ENCODE measurements at places on chromosomes 2 and 18. TPM values are rescaled to one million over a fixed set of nuclear protein-coding genes. Genes with fewer than 3 reads are reported as not detected.

- no peak for DNase-seq
Observed at GRCh38 chr2:45713136-45713535, 61.7 kb downstream of the PRKCE start.

- DNase-seq, result no peak
Observed at GRCh38 chr2:180374502-180375281, 367.6 kb upstream of the CWC22 start.

DNA sequence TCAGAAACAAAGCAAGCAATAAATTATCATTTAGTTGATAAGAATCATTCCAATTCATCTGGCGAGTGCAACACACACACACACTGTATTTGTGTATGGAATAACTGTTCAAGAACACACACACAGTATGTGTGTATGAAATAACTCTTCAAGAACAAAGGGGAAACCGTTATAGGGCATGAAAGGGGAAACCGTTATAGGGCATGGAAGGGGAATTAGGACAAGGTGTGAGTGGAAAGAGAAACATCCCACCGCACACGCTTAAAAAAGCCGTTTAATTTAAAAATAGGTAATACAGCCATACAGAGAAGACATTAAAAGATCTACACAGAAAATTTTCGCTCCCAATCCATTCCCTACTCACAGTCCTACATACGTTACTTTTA lies 607 bp upstream of the TSN start:
- no peak for DNase-seq

GRCh38 chr2:138373993-138374408 lies 127.6 kb upstream of the SPOPL start:
- DNase-seq, result no peak

DNA sequence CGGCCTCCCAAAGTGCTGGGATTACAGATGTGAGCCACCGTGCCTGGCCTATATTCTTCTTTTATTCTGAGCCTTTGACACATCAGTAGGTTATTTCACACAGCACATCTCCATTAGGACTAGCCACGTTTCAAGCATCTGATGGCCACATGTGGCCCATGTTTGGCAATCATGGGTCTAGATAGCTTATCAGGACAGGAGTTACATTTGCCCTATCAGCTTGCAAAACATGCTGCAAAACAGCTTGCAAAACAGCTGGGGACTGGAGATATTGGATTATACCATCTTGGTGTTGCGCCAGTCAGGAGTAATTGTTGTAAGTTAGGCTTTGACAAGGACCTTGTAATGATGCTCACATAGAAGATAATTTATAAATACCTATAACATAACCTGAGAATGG lies 94.9 kb downstream of the GBX2 start:
- DNase-seq, result no peak

The PTPRN gene
- polyA plus RNA-seq, result 0.65 TPM

- no peak for DNase-seq
Observed at GRCh38 chr2:235059161-235059560, 107.3 kb downstream of the SH3BP4 start.

The HSBP1L1 gene
- 22.2 TPM for polyA plus RNA-seq

- no peak for DNase-seq
Observed at GRCh38 chr18:9032519-9032918, 70.0 kb upstream of the NDUFV2 start.

DNA sequence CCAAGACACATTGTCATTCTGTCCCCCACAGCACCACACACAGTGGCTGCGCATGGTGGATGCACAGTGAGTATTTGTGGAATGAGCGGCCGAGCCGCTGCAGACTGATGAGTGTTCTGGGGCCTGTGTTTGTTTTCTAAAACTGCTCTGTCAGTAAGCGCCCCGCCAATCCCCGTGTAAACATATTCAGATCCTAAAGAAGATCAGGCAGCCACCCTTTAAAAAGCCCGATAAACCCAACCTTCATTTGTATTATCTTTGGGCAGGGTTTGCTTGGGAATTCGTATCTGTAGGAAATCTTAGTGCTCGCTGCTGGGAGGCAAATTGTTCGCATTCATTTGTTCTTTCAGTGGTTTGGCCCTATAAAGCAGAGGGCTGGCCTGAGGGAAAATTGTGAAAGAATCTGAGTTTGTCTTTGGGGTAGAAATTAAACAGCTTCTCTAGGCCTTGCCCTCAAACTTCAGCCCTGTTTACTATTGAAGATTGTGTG lies 68.6 kb downstream of the TGOLN2 start:
- no peak for DNase-seq

GRCh38 chr2:153235516-153235915 lies 243.0 kb downstream of the RPRM start:
- DNase-seq, result no peak

- DNase-seq, result no peak
Observed at GRCh38 chr2:200359552-200359951, 53.1 kb downstream of the SPATS2L start.

DNA sequence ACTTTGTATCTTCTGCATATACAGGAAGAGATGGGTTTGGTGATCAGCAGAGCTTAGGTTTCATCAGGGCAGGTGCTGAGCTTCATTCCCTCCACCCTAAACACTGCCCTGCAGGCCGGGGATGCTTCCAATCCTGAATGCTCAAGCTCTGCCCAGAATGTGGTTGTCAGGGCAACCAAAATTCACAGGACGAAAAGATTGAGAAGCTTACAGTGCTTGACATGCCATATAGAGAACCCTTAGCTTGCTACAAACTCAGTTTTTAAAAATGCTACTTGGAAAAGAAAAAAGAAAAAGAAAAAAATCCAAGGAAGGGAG lies 65.6 kb downstream of the SH3RF3 start:
- no peak for DNase-seq

DNA sequence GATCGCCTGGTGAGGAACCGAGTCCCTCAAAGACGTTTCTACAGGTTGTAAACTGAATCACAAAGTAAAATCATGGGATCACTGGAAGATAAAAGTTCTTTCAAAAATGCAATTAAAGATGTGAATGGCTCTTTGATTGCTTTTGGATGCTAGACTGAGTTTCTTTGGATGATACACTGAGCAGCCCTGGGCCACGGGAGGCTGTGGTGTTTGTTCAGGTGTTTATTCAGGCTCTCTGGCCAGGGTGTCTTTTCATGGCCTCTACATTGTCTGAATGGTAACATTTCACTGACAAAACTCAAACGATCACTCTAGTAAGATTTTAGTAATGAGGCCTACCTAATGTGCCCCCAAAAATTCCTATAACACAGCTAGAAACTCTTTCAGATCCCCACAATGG lies 48.4 kb upstream of the SPATS2L start:
- DNase-seq, result no peak

DNA sequence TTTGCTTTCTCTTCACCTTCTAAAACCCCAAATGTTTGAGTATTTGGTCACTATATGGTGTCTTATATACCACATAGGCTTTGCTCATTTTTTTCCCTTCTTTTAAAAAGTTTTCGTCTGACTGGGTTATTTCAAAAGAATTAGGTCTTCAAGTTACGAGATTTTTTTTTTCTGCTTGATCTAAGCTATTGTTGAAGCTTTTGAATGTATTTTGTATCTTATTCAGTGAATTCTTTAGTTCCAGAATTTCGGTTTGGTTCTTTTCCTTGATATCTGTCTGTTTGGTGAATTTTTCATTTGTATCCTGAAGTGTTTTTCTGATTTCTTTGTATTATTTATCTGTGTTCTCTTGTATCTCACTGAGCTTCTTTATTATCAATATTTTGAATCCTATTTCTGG lies 93.5 kb downstream of the ARL6IP6 start:
- no peak for DNase-seq
